Adrenal gland (tissue), 19 donors: ENCODE measurements at places on chromosomes 11 and 22. TPM values are rescaled to one million over a fixed set of nuclear protein-coding genes. Genes with fewer than 3 reads are reported as not detected.

SPINDOC gene
- 11.3 TPM for total RNA-seq

GAB4 gene
- not detected for total RNA-seq

IFITM10 gene
- total RNA-seq, result 59.3 TPM

RPS3 gene
- total RNA-seq, result 776 TPM

SHISAL1 gene
- total RNA-seq, result 1.0 TPM

C1QTNF5 gene
- total RNA-seq, result 10.3 TPM

NFRKB gene
- 29.7 TPM for total RNA-seq

PKP3 gene
- not detected for total RNA-seq

FGF19 gene
- not detected for total RNA-seq

RCOR2 gene
- 1.8 TPM for total RNA-seq

PKNOX2 gene
- 3.4 TPM for total RNA-seq

SMIM35 gene
- not detected for total RNA-seq

SNX32 gene
- 0.88 TPM for total RNA-seq

KLHDC7B gene
- 0.06 TPM for total RNA-seq

ADAMTS15 gene
- 2.6 TPM for total RNA-seq

- no peak for DNase-seq
Measured at GRCh38 chr11:124879493-124880289, 14.5 kb downstream of the ROBO3 start.

DNA sequence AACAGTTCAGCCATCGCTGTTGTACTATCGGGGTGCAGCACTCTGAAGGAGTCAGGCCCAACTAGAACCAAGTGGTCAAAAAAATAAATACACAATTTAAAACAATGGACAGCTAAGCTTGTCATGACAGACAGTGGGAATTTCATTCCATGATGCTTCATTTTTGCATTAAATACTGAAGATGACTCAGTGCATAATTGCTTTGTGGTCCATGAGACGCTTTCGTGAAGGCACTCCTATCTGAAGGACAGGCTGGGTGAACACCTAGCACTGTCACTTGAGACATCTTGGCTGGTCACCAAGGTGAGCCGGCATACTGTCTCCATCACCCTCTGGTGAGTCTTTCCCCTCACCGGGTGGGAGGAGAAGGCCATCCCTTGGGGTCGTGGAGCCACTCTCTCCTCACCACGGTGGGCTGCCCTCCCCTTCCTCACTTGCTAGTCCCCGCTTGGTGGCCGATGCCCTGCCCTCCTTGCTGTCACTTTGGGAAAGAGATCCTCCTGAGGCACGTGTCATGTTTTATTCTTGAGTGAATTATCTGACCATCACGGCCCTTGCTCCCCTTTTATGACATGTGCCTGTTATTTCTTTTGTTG is 4.9 kb upstream of the TESMIN start:
- DNase-seq, result no peak

DNA sequence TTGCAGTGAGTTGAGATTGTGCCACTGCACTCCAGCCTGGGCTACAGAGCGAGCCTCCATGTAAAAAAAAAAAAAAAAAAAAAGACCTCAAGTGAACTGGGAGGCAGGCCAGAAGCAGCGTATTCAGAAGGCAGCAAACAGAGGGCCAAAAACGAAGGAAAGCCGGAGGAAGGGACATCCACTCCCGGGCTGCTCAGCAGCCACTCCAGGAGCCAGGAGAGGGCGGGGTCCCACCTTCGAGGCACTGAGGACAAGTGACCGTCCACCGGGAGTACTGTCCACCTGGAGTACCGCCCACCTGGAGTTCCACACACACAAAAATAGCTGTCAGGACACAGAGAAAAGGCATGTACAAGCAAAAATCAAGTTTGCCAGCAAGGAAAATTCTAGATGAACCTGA is 5.5 kb downstream of the TOLLIP start:
- peak; percentile 50 for DNase-seq

- DNase-seq, result peak; percentile 45
Measured at GRCh38 chr11:70483077-70483861, 84.9 kb downstream of the CTTN start.

DNA sequence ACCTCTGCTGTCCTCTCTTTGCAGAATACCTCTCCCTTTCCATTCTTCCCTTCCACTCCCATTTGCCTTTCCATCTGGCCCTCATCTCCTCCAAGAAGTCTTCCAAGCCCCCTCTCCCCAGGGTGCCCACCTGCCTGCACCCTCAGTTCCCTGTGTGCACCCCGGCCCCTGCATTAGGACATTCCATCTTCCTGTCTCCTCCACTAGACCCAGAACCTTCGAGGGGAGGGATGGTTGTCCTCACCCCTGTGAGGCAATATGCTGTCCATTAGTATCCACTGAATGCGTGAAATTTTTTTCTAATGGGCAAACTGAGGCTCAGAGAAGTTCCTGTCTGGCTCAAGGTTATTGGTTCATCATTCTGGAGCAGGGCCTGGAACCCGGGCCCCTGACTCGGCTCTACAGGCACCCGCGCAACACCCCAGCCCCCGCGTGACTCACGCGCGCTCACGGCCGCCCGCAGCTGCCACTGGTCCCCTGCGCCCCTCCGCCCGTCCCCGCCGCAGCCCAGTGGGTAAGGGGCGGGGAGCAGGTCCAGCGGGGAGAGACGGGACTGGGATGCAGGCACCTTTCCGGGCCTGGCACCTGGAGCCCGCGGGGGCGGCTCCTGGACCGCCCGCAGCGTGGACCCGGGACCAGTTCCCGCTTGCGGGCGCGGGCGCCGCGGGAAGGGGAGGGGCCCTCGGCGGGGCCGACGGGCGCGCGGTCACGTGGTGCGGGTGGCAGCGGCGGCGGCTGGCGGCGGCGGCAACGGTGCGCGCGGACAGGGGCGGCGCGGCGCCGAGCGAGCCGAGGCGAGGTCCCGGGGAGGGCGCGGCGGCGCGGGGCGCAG is 7.0 kb downstream of the SEPTIN3 start:
- no peak for DNase-seq

DNA sequence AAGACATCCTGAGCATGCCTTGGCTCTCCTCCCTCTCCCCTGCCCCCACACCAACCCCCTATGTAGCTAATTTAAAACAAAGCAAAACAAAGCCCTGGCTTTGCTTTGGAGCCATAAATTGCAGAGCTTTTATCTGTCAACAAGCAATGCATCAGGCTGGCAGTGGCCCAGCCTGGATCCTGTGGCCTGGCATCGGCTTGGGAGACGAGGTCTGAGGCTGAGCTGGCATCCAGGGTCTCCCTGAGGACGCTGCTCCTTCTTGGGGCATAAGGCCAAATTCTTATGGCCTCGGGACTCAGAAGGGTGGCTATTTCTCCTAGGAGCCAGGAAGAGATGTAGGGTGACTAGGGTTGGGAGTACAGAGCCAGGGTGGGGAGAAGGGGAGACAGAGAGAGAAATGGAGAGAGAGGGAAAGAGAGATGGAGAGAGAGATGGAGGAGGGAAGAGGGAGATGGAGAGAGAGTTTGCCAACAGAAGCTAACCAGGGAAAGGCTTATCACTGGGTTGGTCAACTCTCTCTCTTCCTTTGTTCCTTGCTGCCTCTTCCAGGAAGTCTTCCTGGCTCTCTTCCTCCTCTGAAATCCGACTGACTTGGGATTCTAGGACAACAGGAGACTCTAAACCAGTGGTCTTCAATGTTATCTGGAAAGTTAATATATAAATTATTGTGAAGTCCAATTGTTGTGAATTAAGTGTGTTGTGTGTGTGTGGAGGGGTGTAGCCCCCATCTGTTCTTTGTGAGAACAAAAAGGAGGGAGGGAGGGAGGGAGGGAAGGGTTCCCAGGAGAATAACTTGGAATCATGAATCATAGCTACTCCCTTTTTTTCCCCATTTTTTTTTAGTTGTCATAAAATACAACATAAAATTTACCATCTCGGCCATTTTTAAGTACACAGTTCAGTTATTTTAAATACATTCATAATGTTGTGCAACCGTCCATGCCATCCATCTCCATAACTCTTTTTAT is 29.1 kb downstream of the TSPAN18 start:
- peak; percentile 89 for DNase-seq

- peak; percentile 52 for DNase-seq
Measured at GRCh38 chr11:65655570-65656332, 7.0 kb downstream of the RELA start.

- DNase-seq, result no peak
Measured at GRCh38 chr11:35477901-35478300, 47.5 kb downstream of the PAMR1 start.

DNA sequence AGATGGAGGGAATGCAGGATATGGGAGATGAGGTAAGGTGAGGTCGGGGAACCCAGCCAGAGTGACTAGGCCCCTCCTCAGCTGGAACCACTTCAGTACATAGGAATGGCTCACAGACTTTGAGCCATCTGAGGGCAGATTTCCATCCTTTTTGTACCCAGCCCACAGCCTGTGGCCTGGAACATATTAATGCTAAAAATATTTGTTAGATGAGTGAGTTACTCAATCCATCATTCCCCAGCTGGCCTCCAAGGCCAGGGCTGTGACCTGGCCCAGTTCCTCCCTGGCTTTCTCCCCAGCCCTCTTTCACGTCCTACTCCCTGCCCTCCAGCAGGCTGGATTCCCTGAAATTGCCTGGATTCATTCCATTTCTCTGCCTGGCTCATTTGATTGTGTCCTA is 57.2 kb upstream of the PRDM11 start:
- peak; percentile 96 for DNase-seq

DNA sequence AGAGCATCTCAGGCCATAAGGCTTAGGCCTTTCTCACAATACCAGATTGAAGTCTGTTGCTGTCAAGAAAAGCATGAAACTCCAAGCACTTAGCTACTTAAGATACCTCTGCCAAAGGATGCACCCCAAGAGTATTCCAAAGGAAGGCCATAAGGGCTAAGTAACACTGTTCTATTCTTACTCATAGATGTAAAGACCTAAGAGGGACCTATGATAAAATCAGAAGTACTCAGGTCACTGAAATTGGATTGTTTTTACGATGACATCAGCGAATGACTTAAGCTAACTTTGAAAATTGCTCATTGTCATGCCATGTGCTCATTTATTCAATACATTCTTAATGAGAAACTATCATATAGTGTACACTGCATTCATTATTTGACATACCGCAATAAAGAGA is 172.8 kb downstream of the KCNA4 start:
- DNase-seq, result no peak

GRCh38 chr11:33912405-33913361 is 20.8 kb upstream of the LMO2 start:
- DNase-seq, result no peak

GRCh38 chr22:50498322-50498890 is 9.1 kb downstream of the LMF2 start:
- DNase-seq, result peak; percentile 70

DNA sequence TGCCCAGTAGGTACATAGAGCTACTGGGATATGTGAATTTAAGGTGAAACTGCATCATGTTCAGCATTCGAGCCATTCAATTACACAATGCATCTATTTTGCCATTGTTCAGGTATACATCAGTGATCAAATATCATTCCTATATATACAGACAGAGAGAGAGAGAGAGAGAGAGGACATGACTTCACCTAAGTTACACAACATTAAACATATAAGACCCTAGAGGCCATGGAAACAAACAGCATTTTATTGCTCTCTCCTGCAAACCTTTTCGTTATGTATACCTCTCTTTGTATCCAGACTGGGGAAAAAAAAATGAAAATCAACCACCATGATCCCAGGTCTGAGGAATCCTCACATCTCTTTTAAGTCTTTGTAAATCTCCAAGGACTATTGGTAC is 1829.1 kb downstream of the LRRC4C start:
- no peak for DNase-seq

GRCh38 chr11:119754656-119755355 is 25.8 kb upstream of the NECTIN1 start:
- DNase-seq, result no peak

GRCh38 chr11:66207816-66208215 is 60.6 kb upstream of the RAB1B start:
- DNase-seq, result peak; percentile 9

DNA sequence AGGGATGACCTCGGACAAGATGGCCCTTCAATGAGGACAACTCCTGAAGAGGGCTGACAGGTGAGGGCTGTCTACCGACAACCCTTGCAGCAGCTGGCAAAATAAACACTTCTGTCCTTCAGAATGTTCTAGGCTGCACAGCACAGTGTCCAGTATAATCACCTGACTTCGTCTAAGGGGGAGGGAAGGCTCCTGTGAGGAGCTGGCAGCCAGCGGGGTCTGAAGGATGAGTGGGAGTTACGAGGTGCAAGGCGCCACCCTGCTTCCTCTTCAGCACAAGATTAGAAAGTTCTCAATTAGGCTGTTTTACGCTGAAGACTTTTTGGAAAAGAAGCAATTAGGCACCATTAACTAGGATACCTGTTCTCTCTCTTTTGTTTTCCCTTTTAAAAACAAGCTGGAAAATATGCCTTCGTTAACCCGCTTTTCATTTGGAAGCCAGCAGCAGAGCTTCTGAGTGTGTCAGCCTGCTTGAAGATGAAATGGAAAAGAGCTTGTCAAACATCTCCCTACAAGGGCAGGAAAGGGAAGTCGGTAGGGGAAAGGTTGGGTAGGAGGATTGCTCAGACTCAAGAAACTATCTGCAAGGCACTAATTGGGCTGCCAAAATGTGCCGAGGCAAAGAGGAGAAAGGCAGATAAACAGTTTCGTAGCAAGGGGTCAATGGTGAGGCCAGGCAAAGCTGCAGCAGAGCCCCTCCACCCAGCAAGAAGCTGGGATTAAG is 592.2 kb upstream of the CADM1 start:
- DNase-seq, result no peak

GRCh38 chr22:48564995-48565394 is 1262.7 kb downstream of the BRD1 start:
- no peak for DNase-seq

GRCh38 chr22:25406510-25407210 is 157.8 kb upstream of the GRK3 start:
- DNase-seq, result peak; percentile 46

DNA sequence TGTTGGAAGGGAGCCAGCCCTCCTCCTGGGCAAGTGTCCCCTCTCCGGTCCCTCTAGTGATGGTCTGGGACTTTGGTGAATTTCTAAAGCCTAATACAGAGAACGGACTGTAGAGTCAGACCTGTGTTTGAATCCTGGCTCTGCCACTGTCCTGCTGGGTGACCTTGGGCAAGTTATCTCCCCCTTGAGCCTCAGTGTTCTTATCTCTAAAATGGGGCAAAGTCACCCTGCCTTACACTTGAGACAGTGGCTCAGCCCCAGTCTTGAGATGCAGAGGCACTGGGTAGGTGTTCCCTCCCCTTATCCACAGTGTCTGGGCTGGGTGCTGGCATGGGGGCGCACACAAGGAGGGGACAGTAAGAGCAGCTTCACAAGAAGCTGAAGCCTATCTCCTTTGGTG is 20.9 kb downstream of the DGAT2 start:
- no peak for DNase-seq

GRCh38 chr22:31692186-31692886 is 30.3 kb upstream of the PISD start:
- no peak for DNase-seq

DNA sequence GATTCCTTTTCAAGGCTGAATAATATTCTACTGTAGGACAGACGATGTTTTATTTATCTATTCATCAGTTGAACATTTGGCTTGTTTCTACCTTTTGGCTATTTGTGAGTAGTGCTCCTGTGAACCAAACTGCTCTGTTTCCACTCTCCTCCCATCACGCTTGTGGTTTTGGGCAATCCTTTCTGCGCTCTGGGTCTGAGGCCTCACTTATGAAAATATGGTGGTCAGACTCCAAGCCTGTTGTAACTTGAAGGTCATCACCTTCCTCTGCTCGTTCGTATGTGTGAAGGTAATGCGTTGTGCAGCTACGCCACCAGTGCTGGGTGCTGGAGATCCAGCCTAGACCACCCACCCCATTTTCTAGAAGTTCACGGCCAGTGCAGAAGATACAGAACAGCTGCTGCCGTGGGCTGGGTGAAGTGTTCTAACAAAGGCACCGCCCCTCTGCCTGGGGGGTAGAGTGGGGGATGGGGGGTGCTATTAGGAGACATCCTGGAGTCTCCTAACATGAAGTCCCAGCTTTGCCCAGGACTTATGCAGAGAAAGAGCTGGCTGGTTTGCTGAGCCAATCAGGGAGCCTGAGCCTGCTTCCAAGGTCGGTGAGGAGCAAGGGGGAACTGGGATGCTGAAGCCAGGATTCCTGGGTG is 21.0 kb downstream of the PTPN5 start:
- no peak for DNase-seq
